ENCODE measurements at places on chromosomes 12 and 14. TPM values are rescaled to one million over a fixed set of nuclear protein-coding genes. Genes with fewer than 3 reads are reported as not detected.

- no peak for DNase-seq
These were observed 332 bp upstream of the TBC1D30 start for GRCh38 chr12:64824130-64824499.

GRCh38 chr12:102888511-102888910 is 28.5 kb downstream of the PAH start:
- no peak for DNase-seq

The ISCU gene
- total RNA-seq: 86.7 TPM

DNA sequence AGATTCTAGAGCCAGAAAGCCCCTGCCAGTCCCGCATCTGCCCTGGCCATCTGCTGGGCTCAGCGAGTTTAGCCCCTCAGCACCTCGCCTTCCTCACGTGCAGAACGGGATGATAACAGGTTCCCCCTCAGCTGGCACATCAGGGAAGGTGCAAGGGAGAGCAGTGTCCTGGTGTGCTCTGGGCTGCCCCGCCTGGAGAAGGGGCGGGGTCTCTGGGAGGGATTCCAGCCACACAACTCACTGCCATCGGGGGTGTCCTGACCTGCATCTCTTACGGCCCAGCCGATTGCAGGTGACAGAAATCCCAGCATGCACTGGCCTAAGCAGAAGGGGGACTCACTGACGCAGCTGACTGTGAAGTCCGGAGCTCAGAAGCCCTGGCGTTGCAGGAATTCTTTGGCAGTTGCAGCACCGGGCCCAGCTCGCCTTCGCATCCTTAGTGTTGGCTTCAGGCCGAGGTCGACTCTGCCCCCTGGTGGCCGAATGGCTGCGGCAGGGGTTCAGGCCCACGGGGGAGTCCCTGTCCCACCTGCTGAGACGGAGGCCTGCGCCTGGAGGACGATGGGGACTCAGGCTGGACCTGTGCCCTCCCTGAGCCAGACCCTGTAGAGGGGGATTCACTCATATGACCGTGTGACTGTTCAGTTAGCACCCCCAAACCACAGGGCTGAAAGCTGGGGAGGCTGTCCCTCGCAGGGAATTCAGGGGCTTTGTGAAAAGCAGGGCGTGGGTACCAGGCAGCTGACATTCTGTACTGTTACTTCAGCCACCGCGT is 178.6 kb downstream of the ADGRD1 start:
- DNase-seq: peak; percentile 59

DNA sequence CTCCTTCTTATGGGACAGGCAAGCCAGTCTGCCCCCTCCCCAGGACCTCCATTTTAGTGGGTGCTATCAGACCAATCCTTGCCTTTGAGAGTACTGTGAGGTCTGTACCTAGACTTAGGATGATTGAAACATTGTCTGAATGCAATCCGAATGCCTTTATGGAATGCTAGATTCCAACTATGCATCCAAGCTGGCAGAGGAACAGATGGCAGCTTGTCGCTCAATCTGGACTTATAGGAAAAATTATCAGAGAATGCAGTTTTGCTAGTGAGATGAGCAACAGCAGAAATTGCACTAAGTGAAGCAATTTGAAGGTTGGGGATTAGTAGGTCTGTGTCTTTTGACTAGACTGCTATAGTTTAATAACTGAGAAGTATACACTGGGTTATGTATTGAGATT is 109.1 kb downstream of the DYRK2 start:
- DNase-seq: no peak

The FOXG1 gene
- not detected for total RNA-seq

GRCh38 chr12:114302117-114302516 is 103.8 kb downstream of the TBX5 start:
- no peak for DNase-seq

- DNase-seq: peak; percentile 62
These were observed 794 bp downstream of the RCOR1 start for GRCh38 chr14:102593061-102593824.

DNA sequence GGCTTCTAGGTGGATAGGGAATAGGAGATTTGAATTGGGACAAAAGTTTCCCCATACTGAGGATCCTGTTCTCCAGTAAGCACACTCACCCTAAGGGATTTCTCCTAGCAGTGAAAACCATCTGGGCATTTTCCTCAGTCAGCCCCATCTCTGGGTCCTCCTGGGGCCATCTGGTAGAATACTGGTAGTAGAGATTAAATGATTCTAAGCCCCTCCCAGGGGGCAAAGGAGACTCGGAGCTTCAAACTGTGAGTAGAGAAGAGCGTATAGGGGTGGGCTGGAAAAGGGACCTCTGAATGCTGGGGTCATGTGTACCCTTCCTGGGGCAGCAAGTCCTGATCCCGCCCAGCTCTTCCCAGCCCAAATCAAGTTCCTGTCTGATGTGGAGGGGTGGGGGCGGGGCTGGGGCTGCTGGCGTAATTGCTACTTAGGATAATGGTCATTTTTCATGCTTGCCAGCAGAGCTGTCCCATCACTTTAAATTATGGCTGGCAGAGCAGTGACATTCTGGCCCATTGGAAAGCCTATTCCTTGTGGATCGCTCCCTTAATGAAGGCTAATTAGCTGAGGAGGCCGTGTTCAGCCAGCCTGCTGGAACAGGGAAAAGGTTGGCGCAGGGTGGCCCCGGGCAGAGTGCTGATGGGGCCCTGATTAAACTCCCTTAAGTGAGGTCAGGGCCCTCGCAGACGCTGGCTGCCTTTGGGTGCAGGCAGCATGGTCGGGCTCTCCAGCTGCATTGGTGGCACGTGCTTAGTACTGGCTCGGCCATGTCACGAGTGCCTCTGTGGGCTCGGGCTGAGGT is 127.8 kb downstream of the TSPAN9 start:
- no peak for DNase-seq

DNA sequence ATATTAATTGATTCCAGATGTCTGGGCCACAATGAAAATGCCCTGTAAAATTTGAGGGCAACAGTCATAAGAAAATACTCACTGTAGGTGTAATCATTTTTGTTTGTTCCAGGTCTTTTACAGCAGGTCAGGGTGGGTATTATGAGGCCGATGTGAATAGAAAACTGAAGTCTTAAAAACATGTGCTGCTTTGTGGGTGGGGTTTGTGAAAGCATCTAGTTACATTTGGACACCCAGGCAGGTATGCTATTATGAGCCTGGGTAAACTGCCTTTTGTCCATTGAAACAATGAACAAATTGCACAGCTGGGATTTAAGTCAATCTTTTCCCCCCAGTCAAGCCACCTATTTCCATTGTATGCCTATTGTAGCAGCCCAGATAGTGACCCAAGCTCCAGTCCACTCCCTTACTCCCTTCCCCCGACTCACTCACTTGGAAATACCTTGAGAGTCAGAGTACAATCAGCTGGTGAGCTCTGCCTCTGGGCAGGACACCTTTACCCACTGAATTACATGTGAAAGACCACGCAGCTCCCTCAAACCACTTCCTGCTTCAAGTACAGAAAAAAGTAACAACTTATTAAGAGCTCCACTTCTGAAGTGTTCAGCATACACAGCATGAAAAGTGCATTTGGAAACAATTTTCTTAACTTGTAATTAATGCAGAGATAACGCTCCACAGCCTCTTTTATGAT is 1.8 kb downstream of the IGF1 start:
- no peak for DNase-seq

- no peak for DNase-seq
These were observed 62.1 kb upstream of the SLC38A4 start for GRCh38 chr12:46887870-46888269.

GRCh38 chr14:34796902-34797301 is 78.3 kb downstream of the BAZ1A start:
- no peak for DNase-seq

DNA sequence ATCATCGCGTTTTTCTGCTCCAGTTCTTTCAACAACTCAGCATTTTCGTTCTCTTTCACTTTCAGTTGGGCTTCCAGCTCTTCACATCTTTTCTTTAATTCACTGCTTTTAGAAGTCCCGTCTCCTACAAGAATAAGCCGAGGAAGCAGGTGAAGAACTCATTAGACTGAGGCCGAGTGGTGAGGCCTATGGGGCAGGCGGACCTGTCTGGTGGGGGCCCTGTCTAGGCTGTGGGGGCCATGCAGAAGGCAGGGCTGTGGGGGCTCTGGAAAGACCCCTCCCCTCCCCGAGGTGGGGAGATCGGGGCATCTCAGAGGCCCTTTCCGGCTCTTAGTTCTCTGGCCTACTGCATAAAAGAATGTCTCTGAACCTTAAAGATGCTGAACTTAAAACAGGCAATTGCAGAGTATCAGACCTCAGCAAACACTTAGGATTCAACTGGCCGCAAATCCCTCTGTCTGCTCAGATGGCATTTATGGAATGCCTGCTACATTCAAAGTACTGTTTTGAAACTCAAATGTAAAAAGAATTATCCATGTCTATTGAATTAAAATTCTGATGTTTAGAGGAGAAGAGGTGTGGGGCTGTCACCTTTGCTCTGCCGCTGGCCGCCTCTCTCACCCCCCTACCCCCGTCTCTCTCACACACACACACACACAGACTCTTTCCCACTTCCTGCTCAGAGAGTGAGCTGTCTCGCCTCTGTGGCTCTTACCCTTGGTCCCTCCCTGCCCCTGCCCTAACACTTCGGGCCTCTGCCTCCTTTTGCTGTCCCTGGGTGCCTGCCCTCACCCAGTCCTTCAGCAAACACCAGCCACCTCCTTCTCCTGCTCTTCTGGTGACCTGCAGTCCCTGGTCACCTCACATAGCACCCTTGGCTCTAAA is 34.7 kb downstream of the CCDC92 start:
- no peak for DNase-seq

GRCh38 chr12:67484791-67485480 is 163.6 kb upstream of the DYRK2 start:
- no peak for DNase-seq

The COCH gene
- 1.4 TPM for total RNA-seq
